CD8-positive, alpha-beta T cell (primary cell): ENCODE measurements at places on chromosomes 3 and 15.

DNA sequence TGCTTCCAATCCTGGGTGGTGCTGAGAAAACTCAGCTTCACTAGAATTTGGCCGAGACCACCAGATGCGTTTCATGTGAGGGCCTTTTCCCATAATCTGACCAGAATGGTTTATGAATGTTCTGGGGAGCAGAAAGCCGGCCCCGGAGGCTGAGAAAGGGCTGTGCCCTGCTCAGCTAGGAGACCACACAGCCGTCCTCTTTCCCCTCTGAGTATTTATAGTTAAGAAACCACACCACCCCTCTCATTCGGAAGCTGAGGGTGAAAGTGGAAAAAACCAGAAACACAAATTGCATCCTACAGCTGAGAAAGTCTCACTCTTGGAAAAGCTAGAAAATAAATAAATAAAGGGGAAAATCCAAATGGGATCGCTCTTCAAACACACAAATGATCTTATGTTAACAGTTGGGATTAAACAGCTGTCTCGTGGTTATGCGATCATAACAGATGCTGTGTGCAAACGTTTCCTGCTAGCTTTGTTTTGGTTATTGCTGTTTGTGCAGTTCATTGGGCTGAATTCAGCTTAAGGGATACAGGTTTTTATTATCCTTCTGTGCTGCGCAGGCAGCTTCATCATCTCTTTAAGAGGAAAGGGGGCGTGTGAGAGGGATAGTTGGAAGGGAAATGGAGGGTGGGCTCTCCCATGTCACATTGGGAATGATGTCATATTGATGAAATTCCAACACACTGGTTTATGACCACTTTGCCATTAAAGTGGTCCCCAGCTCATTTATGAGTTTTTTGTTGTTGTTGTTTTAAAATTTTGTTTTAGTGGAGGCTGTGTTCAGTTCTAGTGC is 1026.2 kb upstream of the NR2F2 start:
- DNase-seq: no peak

DNA sequence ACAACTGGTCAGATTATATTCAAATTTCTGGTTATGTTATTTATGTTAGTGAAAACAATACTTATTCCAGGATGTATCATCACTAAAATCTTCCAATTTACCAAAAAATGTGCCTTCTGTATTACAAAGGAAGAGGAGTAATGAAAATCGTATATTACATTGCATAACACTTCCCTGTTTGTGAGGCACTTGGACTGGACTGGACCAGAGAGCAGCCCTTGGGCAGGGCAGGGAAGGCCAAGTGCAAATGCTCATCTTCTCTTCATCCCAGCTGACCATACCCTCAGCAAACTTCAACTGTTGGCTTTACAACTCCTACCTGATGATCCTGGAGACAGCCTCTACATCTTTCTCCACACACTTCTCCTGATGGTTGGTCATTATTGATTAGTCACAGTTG is 285.7 kb upstream of the MME start:
- no peak for DNase-seq

DNA sequence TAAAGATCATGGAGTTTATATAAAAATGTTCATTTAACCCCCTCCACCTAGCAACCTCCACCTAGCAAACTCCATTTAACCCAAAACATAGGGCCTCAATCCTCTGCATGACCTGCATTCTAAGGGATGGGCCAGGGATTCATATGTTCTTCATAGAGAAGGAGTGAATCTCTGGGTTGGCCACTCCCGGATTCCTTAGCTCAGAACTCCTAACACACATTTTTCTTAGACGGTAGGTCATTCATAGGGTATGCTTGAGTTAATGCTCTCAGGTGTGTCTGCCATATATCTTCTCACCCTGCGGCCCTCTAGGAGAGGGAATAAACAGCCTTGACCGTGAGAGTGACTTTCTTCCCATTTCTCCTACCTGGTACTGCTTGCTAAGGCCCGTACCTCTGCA is 102.0 kb upstream of the IGSF10 start:
- DNase-seq: no peak

DNA sequence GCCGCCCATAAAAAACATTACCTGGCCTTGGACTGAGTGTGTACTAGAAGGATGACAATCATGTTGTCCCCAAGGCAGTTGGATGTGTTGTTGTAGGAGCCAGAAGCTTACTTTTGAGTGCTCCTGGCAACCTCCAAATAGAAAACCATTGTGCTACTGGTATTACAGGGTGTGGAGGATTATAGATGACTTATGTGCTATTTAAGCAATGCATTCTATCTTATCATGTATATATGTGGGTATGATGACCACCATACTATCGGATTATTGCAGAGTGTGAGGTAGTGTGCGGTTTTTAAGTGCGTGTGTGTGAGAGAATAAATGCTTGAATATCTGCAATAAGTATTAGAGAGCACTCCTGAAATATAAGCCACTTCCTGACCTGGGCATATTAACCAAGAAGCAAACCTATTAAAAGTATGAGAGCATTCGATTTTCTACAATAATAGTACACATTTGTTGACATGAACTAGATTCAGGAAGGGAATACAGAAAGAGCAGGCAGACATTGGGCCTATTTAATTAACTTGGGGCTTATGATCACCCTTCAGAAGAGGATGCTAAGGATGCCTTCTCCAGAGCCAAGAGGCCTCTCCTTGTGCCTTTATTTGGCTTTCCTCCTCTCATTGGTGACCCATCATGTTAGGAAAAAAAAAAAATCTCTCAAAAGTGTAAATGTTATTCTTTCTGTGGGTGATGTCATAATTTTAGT is 11.7 kb upstream of the MBNL1 start:
- DNase-seq: no peak

- DNase-seq: no peak
Observed at GRCh38 chr3:178971614-178972013, 100.0 kb downstream of the ZMAT3 start.

DNA sequence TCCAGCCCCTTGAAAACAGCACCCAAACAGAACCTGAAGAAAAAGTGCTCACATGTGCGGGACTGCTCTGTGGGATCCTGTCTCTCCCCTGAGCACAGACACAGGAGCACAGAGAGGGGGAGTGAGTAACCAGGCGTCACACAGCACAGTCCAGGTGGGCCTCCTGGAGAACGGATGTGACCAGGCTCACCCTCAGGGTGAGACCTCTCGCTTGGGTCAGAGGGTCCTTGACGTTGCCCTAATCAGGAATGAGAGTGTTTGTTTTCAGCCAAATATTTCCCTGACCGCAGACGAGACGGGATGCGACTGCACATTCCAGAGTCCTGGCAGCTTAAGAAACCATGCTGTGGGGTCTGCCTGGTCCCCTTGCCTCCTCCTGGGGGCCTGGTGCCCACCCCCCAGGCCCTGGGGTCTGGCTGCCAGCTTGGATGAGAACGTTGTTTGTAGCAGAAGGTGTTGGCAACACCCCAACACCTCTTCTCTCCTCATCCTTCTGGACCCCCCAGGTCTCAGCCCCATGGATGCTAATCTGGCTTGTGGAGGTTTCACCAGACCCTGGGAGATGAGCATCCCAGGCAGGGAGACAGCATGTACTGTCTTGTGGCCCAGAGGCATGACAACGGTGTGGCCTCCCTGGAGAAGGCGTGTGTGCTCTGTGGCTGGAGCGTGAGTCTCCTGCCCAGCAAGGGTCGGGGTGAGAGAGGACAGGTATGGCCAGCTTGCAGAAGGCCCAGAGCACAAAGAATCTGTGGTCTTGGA is 42.1 kb upstream of the SLC6A6 start:
- no peak for DNase-seq

GRCh38 chr15:57091636-57092035 is 173.2 kb downstream of the TCF12 start:
- DNase-seq: no peak

GRCh38 chr3:88137836-88138235 is 11.9 kb upstream of the C3orf38 start:
- no peak for DNase-seq

DNA sequence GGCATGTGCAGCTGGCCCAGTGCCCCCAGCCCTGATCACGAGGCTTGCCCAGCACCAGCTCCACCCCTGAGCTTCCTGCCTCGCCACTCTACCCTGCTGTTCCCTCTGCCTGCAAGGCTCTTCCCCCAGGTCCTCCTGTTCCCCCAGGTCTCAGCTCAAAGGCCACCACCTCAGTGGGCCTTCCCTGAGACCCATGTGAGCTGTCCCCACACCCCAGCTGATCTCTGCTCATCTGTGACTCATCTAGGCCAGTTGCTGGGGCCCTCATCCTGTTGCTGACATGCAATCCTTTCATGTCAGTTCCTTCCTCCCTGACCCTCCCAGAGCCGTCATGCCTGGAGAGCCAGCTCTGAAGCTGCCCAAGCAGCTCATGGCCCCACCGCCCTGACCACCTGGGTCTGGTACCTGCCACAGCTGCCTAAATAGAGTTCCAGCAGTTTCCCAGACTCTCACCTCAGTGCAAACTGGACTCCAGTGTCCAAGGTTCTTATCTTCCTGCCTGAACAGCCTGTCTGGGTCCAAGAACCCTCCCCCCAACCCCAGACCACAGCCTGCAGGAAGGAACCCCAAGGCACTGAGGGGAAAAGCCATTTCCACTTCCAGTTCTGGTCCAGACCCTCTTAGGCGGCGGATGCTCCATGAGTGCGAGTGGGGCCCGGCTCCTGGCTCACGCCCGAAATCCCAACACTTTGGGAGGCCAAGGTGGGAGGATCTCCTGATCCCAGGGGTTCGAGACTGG is 116.6 kb upstream of the IQSEC1 start:
- DNase-seq: peak; percentile 14

GRCh38 chr3:12017516-12017915 is 13.3 kb downstream of the SYN2 start:
- no peak for DNase-seq

- no peak for DNase-seq
Observed at GRCh38 chr3:61334783-61335182, 83.5 kb upstream of the FHIT start.

DNA sequence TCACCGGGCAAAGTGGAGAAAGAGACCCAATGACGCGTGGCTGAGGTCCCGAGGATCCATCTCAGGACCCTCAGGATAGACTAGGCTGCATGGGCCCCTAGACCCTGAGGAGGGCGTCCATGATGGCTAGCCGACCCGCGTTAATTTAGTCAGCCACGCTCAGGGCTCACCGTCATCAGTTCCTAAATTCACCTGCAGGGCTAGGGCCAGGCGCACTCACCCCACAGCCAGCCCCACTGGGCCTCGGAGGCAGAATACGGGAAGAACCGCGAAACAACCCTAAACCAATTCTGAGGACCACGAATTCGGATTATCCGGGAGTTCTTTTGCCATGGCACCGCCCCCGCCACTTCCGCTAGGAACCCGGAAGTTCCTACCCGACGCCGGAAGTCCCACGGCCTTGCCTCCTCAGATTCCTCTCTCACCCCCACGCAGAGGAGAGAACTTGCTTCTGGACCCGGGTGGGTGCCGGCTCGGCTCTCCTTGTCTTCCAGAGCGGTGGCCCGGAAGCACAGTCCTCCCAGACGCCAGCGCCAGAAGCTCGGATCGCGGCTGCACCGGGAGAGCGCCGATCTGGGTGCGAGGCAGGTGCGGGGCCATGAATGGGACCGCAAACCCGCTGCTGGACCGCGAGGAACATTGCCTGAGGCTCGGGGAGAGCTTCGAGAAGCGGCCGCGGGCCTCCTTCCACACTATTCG is at the start of the genes EAF1 and METTL6:
TSS of gene EAF1 (plus strand) at position 417 of the 699 bp plus-strand sequence. CDS start at position 599, 182 bp downstream.
TSS of gene METTL6 (minus strand) at position 363 of the 699 bp plus-strand sequence. CDS start 1,033 bp downstream, outside the sequence.
- DNase-seq: peak; percentile 86

- DNase-seq: no peak
Observed at GRCh38 chr3:178137831-178138230, 398.4 kb upstream of the KCNMB2 start.

DNA sequence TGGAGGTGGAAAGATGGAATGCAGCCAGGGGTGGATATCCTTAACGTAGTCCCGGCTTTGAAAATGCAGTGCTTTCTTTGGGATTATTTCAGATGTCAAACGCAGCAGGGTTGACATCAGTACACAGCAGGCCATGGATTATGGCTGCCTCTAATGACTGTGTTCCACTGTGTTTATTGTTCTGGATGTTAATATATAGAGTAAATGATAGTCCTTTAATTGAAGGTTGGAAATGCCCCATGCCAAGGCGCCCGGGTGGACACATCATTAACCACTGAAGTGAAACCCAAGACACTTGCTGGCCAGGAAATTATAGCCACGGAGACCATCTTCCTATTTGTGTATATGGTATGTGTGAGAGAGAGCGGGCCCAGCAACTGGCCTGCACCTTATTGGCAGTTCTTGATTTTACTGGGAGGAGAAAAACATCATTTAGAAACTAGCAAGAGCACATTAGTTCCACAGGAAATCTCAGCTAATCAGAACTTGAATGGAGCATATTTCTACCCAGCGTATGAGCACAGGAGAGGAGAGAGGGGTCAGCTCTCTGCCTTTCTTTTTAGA is 254.9 kb upstream of the RASGRP1 start:
- no peak for DNase-seq

DNA sequence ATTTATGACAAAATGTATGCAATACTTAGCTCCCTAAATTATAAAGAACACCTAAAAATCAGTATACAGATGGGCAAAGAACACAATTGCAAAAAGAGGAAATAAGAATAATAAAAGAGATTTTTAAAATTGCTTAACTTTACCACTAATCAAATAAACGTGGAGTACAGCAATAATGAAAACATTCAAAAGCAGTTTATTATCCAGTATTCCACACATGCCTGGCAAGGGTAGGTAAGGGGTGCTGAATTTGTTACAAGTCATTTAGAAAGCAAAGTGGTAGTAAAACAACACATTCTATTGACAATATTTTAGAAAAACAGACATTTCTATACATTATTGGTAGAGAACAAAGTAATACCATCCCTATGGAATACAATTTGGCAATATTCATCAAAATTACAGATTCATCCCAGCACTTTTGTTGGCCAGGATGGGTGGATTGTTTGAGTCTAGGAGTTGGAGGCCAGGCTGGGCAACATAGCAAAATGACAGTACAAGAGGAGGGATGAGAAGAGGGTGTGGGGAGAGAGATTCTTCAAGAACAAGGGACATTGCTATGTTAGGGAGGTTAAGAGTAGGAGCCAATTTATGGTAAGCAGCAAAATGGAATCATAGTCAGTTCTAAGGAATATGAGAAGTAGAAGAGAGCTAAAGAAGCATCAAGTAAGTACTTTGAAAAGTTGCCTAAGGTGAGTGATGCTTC is 3.7 kb upstream of the ACKR4 start:
- no peak for DNase-seq

DNA sequence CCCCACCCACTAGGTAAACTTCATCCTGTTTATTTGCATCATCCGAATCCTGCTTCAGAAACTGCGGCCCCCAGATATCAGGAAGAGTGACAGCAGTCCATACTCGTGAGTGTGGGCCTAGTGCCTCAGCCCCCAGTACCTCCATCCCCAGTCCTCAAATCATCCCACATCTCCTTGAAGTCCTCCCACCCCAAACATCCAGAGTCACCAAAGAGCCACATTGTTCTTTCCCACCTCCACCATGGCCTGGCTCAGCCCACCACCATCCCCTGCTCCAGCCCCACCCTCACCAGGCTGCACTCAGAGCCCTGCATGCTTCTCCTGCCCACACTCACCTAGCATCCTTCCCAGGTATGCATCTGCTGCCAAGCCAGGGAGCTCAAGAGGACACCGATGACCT is 29.8 kb downstream of the VIPR1 start:
- DNase-seq: no peak

- DNase-seq: no peak
Observed at GRCh38 chr3:127431066-127431465, 143.2 kb upstream of the PRR20G start.
